ENCODE measurements at places on chromosomes 7 and 10.

DNA sequence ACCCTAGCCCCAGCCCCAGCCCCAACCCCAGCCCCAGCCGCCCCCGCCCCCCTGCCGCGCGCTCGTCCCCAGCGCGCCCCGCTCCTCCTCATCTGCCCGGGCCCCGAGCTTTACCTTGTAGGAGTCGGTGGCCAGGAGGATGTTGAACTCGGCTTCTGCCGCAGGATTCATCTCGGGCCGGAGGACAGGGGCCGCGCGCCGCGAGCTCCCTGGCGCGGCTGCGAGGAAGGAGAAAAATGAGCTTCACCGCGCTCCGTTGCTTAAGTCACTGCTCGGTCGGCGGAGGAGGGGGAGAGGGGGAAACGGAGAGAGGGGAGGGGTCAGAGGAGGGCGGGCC lies at the start of gene NAMPT:
Gene NAMPT, minus strand, starts transcription at position 270 of the 337 bp plus-strand sequence. Its CDS starts 99 bp downstream, at position 171.
- DNase-seq, result no peak

DNA sequence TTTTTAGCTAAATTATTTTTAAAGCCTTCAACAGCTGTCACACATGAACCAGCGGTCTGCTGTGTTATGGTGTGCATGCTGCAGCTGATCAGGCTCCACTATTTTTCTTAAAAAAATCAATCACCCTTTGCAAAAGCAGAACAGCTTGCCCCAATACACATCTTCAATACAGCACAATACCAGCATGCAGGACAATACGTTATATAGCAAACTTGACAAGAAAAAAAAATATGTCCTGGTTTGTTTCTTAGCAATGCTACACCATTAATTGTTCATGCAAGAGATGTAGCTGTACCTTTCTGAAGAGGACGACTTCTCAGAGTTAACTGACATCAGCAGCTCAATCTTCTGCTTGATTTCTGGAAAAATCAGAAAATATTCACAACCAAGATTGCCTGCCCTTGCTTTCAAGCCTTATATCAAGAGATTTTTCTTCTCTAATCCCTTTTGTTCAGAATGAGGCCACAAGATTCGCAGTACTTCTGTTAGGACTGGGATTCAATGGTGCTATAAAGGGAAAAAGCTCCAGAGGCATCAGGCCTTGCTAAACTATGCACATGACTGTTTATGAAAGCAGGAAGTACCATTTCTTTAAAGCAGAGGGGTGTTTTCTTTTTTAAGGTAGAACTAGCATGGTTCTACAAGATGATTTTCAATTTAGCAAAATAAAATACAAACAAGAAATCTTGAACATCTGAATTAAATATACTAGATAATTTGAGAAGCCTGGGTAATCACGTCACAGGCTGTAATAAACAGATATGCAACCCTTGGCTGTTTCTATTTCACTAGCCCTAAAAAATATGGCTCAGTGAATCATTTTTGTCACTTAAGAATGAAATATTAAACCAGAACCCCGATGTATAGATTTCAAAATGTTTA lies 120.0 kb downstream of the SRPK2 start:
- DNase-seq, result no peak

DNA sequence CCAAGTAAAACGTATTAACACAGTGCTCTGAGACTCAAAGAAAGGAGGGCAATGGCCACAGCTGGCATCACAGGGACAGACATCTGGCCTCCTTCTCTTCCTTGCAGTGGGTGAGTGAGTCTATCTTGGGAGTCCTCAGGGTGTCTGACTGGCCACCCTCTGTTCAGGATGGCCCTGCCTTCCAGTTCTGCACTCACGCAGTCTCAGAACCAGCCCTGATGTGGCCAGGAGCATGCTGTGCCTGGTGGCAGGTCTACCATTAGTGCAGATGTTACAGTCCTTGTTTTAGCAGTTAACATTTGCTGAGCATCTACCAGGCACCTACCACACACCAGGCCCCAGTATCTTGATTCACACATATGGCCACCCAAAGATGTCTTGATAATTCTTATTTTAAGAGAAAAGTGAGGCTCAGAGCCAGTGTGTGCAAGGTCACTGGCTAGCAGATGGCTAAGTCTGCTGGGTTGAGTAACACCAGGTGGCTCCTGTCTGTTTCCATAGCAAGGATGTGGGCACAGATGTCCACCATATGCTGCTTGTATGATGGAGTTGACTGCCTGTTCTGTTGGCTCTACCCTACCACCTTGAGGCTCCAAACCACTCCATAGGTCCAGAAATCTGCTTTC lies 23.2 kb upstream of the ARHGAP22 start:
- no peak for DNase-seq

- DNase-seq, result peak; percentile 64
Measured at GRCh38 chr10:118543714-118544400, 51.6 kb downstream of the PRLHR start.

GRCh38 chr7:132755538-132756483 lies 179.5 kb upstream of the PLXNA4 start:
- no peak for DNase-seq

- no peak for DNase-seq
Measured at GRCh38 chr7:111864291-111864976, 302.1 kb upstream of the IMMP2L start.

GRCh38 chr10:97360705-97361536 lies 26.4 kb upstream of the FRAT2 start:
- DNase-seq, result no peak

GRCh38 chr10:120950051-120950561 lies 98.9 kb downstream of the WDR11 start:
- peak; percentile 75 for DNase-seq

- DNase-seq, result peak; percentile 19
Measured at GRCh38 chr7:36978461-36978860, 254.2 kb upstream of the AOAH start.

GRCh38 chr10:130464426-130464825 lies 328.2 kb downstream of the GLRX3 start:
- no peak for DNase-seq

DNA sequence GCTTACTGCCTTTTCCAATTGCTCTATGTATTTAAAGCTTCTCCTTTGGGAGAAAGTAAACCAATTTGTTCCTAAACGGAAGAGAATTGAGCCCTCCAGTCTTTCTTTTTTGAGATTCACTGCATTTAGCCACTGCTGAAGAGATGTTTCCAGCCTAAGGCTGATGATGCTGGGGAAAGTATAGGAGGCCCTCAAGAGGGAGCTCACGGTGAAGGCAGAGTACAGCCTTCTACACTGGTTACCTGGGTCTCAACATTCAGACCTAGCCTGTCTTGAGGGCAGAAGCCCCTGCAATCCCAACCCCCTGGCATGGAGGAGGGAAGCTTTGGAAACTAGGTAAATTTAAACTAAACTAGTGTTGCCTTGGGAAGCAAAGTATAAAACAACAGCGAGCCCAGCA lies 316.7 kb upstream of the TPK1 start:
- DNase-seq, result no peak

- DNase-seq, result peak; percentile 33
Measured at GRCh38 chr10:101749047-101750016, 26.6 kb downstream of the FGF8 start.

DNA sequence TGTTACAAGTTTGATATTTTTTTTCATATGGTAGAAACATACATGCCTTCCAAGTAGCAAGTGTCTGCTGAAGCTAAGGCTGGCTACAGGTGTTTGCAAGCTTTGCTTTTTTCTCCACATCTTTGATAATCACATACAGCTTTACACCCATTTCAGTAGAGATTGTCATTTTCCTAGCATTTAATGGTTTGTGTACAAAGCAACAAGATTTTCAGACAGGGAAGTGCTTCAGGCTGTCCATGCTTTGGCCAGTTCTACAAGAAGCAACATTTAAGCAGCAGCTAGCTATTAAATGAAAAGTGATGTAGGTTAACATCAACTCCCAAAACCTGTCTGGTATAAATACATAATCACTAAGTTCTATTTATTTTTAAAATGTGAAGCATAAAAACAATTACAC lies 2.3 kb downstream of the HDAC9 start:
- no peak for DNase-seq

DNA sequence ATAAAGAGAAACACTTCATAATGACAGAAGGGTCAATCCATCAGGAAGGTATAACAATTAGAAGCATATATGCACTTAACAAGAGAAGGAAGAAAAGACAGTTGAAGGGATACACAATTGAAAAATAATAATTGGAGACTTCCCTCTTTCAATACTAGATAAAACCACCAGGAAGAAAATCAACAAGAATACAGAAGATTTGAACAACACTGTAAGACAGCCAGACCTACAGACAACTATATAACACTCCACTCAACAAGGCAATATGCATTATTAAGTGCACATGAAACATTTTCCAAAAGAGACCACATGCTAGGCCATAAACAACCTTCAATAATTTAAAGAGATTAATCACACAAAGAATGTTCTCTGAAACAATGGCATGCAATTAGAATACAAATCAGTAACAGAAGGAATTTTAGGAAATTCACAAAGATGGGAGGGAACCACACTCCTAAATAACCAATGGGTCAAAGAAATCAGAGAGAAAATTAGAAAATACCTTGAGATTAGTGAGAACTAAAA lies 35.1 kb downstream of the ZNF438 start:
- no peak for DNase-seq

DNA sequence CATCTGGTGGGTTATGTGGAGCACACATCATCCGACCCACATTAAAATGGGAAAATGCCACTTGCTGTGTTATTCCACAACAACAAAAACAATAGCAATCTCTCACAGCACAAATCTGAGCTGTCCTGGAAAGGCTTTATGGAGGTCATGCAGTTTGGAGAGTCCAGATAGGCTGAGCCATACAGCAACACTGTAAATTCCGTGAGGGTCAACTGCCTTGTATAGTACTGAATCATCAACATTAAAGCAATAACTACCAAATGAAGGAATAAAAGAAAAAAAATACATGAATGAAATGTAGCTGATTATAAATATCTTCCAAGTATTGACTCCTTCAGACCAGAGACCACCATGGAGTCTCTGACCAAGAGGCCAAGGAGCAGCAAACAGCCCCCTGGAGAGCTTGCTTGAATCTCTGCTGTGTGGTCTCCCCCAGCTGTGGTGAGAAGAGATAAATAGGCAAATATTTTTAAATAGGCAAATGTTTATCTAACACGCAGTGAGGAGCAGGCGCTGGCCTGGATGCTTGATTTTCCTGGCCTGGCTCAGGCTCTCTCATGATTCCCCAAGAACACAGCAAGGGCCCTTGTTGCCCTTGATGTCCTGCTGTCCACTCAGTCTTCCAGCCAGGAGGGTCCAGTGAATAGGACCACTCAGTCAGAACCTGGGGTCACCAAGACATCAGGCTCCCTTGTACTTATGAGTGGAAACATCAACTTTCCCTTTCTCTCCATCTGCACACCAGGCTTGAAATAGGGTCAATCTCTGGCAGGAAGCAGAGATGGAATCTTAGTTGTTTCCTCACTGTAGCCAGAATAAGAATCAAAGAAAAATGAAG lies 1021.3 kb downstream of the XPNPEP1 start:
- no peak for DNase-seq

DNA sequence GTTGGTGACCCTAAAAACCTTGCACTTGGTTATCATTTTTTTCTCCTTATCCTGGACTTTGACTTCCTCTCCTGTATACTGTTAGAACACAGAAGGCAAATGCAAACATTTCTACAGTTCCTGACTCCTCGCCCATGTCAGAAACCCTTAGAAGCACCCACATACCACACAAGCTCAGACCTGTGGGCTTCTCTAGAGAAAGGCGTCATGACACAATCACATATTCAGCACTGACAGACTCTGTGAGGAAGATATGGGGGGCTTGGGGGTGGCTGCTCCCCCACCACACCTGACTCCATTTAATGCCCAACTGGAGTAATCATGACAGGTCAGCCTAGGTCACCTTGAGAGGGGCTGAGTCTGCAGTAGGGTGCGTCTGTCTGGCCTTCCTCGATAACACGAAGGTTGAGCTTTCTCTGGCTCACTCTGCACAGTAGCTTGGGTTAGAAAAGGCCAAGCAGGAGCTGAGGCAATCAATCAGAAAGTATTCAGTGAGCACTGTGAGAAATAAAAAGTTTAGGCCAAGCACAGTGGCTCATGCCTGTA lies 50.9 kb downstream of the CCDC3 start:
- no peak for DNase-seq

DNA sequence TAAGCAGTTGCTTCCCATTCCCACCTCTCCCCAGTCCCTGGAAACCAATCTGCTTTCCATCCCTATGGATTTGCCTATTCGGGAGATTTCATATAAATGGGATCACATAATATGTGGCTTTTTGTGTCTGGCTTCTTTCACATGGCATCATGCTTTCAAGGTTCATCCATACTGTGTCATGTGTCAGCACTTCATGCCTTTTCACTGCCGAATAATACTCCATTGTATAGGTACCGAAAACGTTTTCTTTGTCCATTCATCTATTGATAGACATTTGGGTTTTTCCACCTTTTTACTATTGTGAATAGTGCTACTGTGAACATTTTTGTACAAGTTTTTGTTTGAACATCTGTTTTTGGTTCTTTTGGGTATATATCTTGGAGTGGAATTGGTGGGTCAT lies 12.5 kb downstream of the RBM20 start:
- no peak for DNase-seq

DNA sequence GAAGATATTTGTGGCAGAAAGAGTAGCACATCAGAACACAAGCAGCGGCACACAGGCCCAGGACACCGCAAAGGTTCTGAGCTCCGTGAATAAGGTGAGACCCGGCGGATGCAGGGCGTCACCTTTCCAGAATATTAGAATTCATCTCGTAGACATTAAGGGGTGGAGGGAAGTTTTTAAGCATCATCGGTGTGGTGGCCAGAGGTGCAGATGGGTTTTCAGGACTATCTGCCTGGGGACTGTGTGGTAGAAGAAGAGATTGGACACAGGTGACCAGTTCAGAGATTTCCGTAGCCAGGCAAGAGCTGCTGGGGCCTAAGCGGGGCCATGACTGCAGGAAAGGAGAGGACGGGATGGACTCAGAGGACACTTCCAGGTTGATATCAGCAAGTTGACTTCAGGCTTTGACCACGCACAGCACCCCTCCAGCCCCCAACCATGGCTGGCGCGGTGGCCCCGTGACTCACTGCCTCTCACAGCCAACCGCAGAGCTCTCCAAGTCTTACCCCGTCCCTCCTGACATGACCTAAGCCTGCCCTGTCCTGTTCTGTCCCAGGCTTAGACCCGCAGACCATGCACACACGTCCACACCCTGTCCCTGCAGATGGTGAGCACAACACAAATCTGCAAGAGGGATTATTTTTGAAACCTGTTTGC lies 97.2 kb downstream of the OAT start:
- DNase-seq, result no peak

- no peak for DNase-seq
Measured at GRCh38 chr7:127375631-127376030, 16.9 kb downstream of the ZNF800 start.

- DNase-seq, result no peak
Measured at GRCh38 chr7:158824028-158824427, 5.3 kb downstream of the ESYT2 start.

- no peak for DNase-seq
Measured at GRCh38 chr7:82674268-82674667, 230.7 kb upstream of the CACNA2D1 start.
